HepG2 (cell line): ENCODE measurements at places on chromosomes 1 and 21. TPM values are rescaled to one million over a fixed set of nuclear protein-coding genes. Genes with fewer than 3 reads are reported as not detected.

The SH2D2A gene
- total RNA-seq = 0.59 and 0.73 TPM in 2 replicates

- DNase-seq = no peak
These were observed 648.5 kb upstream of the PKN2 start for GRCh38 chr1:88035578-88035977.

The CSF3R gene
- total RNA-seq = 3.5 and 11.9 TPM in 2 replicates

- DNase-seq = no peak
These were observed 575.6 kb downstream of the SMYD3 start for GRCh38 chr1:245931450-245931849.

GRCh38 chr1:201499795-201500669 lies 6.9 kb downstream of the CSRP1 start:
- DNase-seq = no peak

The SLC5A3 gene
- total RNA-seq = 10.1 and 11.2 TPM in 2 replicates

DNA sequence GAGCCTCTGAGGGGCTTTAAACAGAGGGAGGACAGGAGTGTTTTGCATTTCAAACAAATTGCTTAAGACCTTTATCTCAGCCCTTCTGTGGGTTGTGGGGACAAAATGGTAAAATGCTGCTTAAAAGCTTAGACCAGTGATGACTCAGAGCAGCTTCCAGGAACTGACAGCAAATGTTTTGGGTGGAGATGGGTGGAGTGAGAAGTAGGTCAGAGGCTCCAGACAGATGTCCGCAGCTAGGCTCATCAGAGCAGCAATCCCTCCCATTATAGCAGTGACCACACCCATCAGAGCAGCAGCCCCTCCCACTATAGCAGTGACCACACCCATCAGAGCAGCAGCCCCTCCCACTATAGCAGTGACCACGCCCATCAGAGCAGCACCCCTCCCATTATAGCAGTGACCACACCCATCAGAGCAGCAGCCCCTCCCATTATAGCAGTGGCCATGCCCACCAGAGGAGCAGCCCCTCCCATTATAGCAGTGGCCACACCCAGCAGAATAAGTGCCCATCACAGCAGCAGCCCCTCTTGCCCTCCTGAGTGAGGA lies 532.2 kb downstream of the MATN1 start:
- DNase-seq = no peak

- DNase-seq = peak; percentile 12
These were observed 1.2 kb downstream of the SCAF4 start for GRCh38 chr21:31730712-31731055.

The CACNA1S gene
- total RNA-seq = not detected in 2 replicates

The HSD3B2 gene
- total RNA-seq = not detected in 2 replicates

- DNase-seq = peak; percentile 24
These were observed at the start of gene SPATC1L for GRCh38 chr21:46183910-46184624. Gene SPATC1L (minus strand): TSS chr21:46184459. CDS start chr21:46182816, 1,643 bp downstream.

DNA sequence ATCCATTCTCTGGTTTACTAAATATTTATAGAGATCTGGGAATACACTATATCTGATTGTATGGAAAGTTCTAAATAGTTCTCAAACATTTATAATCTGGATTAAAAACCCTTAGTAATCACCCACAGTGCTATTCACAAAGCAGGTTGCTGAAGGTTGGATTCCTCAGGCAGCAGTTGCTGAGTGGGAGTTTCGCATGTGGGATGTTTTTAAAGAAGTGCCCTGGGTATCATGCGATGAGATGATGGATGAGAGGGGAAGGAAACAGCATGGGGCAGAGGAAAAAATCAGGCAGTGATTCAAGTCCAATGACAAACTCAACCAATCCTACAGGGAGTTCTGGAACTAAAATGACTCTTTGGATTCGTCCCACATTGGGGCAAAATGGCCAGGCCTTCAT lies 85.3 kb upstream of the GALNT2 start:
- no peak for DNase-seq

The ACKR1 gene
- not detected in 2 replicates for total RNA-seq

- no peak for DNase-seq
These were observed 173.5 kb downstream of the GALNT2 start for GRCh38 chr1:230240446-230241086.

DNA sequence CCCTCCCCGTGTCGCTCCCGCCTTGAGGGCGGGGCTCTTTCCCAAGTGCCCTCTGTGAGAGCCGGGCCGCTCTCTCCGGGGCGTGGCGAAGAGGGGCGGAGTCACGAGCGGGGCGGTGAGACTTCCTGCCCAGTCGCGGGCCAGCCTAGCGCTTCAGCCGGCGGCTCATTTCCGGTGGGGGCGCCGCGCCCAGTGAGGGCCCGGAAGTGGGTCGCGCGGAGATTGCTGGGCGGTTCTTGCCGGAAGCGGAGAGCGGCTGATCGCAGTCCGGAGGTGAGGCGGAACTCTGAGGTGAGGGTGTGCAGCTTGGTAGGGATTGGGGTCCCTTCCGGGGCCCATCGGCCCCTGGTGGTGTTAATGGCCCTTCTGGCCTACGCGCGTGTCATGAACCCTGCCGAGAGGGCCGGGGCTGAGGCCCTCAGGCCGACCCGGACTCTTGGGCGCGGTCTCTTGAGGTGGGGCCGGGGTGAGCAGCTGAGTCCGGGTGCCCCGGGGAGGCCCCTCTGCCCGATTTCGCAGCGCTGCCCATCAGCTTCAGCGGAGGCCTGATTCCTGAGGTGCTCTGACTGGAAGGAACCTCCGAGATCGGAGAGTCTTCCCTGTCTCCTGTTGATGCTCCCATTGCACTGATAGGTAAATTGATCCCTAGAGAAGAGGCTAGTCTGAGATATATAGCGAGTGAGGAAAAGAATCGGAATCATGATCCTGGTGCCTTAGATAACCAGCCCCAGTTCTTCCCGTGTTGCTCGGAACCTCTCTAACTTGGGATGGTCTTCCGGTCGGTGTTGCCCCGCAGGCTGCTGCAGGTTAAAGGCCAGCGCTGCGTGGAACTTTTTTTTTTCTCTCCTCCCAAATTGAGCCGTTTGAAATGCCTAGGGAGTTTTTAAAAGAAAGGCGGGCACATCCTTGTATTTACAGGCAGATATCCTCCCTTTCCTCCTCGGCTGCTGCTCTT lies at the start of gene CAP1:
CAP1 (plus strand) TSS at position 219 of the 955 bp plus-strand sequence. CDS start 18,618 bp downstream, outside the sequence.
- peak; percentile 94 for DNase-seq

GRCh38 chr1:37883671-37884070 lies 24.3 kb upstream of the MTF1 start:
- DNase-seq = no peak

DNA sequence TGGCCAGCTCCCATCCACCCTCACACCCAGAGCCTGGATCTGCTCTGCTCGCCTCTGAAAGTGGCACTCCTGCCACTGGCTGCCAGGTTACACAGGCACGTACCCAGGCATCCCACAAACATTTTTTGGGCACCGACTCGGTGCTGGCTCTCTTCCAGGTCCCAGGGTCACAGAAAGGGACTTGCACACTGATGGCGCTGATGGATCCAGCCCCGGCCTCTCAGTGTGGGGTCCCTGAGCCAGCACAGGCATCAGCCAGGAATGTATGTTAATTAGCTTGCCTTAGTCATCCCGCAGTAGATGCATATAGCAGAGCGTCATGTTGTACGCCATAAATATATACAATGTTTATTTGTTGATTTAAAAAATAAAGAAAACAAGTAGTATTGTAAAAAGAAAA lies 537.2 kb downstream of the NPHP4 start:
- no peak for DNase-seq

DNA sequence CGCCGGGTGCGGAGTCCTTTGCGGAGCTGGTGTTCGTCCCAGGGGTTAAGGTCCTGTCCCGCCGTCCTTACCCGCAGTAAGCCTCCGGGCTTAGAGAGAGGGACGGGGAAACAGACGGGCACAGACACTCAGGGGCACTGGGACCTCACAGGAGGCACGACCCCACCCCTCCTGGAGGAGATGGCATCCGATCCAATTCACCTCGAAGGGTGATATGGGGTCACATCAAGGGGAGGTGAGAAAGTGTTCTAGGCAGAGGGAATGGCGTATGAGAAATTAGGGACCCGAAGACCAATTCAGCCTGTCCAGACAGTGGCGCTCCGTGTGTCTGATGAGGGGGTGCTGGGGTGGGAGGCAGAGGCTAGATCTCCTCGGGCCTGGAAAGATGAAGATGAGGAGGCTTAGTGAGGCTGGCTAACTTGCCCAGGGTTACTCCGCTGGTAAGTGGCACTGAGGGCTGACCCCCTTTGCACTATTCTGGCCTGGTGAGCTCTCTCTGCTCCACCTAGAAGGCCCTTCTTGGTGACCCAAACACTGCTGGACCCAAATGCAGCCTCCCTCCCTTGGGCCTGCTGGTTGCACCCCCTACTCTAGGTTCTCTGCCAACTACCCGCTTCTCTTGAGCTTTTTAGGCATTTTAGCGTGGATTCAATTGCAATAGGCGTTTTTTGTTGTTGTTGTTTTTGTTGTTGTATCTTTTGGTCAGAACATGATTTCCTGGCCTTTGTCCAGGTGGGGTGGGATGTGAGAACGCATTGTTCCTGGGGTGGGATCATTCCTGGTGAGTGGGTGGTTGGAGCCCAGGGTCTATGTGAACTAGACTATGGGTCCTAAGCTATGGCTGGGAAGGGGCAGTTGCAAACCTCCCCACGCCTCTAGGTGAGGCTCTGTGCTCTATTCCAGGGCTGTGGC lies 12.3 kb downstream of the BTBD19 start:
- DNase-seq = no peak

The ZMYND12 gene
- total RNA-seq = 0.13 TPM in 1 of 2 replicates, not detected in the other

DNA sequence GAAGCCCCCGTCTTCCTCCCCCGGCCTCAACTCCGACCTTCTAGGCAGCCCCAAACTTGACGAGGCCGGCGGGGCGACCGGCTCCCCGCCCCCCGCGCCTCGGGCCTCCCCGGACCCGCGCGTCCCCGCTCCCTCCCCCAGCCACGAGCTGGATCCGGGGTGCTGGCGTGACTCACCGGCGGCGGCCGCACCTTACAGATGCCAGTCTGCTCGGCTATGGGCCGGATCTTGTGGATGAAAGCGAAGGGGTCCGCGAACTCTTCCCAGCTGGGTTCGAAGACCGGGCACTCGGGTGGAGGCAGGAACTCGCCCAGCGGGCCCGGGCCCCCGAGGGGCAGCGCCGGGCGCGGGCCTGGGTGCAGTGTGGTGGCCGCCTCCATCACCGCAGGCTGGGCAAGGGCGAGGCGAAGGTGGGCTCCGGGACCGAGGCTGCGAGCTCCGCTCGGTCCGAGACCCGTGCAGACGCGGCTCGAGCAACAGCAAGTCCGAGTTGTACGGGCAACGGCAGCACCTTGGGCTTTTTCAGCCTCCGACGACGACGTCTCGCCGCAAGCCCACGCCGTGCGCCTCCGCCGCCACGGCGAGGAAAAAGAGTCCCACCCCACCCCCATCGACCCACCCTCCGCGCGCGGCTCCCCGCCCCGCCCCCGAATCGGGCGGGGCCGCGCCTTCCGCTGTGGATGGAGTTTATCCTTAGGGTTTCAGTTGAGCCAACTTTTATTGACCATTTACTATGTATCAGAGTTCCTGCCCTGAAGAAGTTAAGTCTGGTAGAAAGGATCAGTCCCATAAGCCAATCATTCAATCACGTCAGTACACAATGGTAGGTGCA lies at the start of gene KDM5B:
KDM5B (minus strand) TSS at position 496 of the 832 bp plus-strand sequence; CDS start at position 380, 116 bp downstream.
- peak; percentile 7 for DNase-seq

GRCh38 chr1:199751962-199752687 lies 275.4 kb upstream of the NR5A2 start:
- no peak for DNase-seq

- DNase-seq = no peak
These were observed 103.0 kb downstream of the LAMC2 start for GRCh38 chr1:183289051-183289496.

GRCh38 chr1:93587354-93587753 lies 94.3 kb downstream of the BCAR3 start:
- no peak for DNase-seq

- no peak for DNase-seq
These were observed 45.2 kb downstream of the LDLRAD2 start for GRCh38 chr1:21857142-21857839.

The SORT1 gene
- 32.4 and 35.3 TPM in 2 replicates for total RNA-seq

DNA sequence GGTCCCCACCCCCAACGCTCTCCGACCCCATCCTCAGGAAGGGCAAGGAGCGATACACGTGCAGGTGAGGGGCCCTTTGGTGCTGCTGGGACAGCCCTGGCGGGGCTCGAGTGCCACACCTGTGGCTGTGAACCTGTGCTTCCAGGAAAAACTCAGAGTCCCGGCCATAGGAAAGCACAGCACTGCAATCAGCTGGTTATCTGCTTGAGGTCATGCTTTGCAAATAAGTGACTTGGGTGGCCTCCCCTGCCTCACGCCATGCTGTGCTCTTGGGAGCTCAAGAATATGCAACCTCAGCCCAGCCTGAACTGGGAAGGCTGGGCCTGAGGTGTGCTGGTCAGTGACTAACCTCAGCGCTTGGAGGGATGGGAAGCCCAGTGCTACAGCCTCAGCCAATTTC lies 36.5 kb upstream of the ARHGEF16 start:
- DNase-seq = no peak

DNA sequence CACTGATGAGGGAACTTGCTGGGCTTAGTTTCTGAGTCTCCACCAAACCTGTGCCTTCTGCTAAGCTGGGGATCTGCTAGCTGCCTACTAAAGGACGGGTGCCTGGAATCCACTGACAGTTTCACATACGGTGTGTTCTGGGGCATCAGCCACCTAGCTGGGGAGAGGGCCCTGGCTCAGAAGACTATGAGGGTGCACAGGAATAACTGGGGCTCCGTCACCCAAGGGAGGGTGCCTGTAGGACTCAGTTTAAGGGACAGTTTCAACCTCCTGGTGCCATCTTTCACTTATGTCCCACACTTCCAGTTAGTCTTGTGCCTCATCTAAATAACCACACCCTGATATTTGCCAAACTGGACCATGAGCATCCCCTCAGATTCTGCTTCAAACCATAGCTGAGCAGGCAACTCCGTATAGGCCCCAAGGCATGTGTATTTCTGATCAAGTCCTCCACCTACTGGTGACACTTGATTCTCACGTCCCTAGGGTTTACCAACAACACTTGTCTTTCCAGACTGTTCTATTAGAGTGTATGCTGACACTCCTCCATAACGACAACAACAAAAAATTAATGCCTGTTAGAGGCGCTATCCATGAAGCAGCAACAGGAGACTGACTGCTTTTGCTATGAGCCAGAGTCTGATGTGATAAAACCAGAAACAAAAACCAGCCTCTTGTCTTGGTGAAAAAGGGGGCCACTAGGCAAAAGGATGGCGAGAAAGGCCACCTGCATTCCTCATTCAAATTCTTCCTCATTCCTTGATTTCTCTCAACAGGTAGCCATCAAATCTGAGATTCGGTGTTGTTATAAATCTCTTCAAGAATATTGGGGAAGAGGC lies 55.0 kb upstream of the PAXBP1 start:
- peak; percentile 54 for DNase-seq

DNA sequence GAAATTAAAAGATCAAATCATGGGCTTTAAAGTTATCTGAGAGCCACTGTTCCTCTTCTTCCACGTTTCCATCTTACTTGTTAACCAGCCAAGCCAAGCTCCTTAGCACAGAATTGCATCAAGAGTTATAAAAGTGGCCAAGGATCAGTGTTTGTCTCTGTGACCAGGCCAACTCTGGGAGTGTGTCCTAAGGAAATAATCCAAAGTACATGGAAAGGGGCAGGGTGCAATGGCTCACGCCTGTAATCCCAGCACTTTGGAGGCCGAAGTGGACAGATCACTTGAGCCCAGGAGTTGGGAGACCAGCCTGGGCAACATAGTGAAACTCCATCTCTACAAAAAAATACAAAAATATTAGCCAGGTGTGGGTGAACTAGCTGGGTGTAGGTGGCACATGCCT lies 10.0 kb upstream of the MPZL1 start:
- DNase-seq = no peak
